Stimulated activated CD8-positive, alpha-beta memory T cell treated with anti-CD3 and anti-CD28 coated beads, Interleukin-7, amount 100 ng/mL, for 4 hours (primary cell): ENCODE measurements at places on chromosomes 1 and 21.

DNA sequence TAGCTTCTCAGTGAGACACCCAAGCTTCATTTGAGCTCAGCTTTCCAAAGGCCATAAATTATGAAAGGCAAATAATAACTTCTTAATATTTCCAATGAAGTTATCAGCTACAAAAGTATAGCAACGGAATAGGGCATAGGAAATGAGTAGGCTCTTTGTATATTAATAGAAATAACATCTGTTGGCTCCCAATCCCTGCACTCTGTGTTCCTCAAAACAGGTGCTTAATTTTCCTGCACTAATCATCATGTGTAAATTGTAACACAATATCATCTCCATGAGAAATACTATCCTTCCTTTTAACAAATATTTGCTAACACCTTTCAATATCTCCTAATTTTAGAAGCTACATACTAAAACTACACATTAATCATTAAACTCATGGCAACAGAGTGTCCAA lies 19.2 kb upstream of the IFI44L start:
- DNase-seq: no peak

DNA sequence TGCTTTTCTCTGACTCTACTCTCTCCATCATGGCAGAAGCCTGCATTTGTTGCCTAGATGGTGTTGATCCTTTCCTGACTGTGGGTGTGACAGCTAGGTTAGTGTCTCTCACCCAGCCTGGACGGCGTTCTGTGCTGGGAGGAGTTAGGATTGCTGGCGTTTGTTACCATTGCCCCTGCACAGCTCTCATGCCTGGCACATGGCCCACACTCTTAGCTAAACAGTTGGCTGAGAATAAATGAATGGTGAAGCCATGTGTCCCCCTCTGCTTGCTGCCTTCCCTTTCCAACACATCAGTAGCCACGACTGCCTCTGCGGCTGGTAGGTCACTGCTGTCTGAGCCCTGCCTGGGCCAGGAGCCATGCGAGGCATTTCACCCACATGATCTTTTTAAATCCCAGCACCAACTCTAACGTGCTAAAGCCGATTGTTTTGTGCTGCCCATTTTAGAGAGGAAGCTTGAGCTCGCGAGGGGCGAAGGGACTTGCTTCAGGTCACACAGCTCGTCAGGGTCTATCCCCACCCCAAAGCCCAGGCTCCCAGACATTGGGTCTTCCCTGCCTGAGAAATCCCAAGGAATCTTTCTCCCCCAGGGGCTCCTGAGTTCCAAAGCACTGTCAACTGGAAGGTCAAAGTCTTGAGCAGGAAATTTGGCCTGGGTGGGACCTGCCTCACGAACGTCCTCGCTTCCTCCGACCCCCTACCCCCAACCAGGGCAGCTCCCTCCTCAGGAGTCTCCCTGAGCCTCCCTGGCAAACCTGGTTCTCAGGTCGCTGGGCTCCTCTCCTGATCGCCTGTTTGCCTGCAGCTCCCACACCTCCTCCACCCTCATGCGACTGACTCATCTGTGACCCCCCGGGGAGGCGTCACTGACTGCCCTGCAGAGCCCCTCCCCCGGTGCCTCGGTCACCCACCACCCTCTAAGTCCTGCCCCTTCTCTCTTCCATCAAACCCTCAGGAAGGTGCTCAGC lies 271.7 kb upstream of the C1orf174 start:
- DNase-seq: no peak

- DNase-seq: no peak
Observed at GRCh38 chr1:178571807-178572206, 58.9 kb downstream of the TEX35 start.

- DNase-seq: no peak
Observed at GRCh38 chr1:64679177-64679576, 65.7 kb upstream of the RAVER2 start.

DNA sequence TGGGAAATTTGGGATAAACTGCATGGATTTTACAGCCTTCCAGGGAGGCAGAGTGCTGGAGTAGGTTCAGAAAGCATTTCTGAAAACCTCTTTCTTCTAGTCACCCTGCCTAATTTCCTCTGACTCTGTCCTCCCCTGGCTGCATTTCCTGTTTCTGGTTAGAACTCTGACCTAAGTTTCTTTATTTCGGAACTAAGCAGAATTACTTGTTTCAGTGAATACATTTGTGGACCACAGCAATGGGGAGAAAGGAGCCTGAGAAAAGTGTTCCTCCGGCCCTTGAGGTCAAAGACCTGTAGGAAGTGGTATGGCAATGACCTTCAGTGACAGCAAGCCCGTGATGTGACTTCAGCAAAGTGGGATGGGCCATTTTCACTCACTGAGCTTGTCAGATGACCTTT lies 173.4 kb upstream of the RUNX1 start:
- DNase-seq: no peak

GRCh38 chr1:226989085-226989920 lies 49.2 kb downstream of the COQ8A start:
- no peak for DNase-seq

DNA sequence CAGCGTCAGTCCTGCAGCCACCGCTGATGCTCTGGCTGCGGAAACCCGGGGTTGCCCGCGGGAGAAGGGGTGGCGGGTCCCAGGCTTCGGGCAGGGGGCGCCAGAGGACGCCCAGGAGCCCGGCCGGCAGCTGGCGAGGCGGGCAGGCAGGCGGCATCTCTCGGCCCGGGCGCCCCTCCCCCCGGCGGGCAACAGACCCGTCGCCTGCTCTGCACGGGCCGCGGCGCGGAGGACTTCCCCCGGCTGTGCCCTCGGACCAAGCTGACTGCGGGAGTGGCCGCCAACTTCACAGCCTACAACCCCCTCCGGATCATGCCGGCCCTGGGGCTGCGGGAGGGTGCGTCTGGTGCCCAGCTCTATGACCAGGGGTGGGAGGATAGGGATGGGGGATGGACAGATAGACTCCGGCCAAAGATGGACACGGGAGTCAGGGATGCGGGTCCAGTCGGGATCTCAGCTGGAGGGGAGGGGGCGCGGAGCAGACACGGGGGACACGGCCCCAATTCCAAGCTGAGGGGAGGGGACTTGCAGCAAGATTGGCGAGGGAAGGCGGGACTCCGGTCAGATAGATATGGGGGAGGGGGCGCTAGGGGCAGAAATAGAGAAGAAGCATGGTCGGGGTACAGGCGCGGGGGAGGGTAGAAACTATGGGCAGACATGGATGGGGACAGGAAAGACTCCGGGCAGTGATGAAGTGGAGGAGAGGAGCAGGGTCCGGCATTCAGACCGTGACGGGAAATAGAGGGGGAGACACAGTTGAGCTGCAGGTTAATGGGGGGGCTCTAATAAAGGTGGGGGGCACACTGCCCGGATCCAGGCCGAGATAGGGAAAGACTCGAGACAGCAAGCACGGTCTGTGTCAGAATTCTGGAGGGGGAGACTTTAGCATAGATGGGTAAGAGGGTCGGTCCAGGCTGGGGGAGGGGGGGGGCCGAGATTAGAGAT lies 1.1 kb downstream of the ADGRB2 start:
- DNase-seq: no peak

- peak; percentile 82 for DNase-seq
Observed at GRCh38 chr1:116504308-116505156, 66.3 kb downstream of the CD58 start.

GRCh38 chr1:59081795-59082194 lies 215.1 kb upstream of the FGGY start:
- DNase-seq: no peak

GRCh38 chr1:112510340-112510739 lies 1.6 kb downstream of the WNT2B start:
- DNase-seq: no peak

DNA sequence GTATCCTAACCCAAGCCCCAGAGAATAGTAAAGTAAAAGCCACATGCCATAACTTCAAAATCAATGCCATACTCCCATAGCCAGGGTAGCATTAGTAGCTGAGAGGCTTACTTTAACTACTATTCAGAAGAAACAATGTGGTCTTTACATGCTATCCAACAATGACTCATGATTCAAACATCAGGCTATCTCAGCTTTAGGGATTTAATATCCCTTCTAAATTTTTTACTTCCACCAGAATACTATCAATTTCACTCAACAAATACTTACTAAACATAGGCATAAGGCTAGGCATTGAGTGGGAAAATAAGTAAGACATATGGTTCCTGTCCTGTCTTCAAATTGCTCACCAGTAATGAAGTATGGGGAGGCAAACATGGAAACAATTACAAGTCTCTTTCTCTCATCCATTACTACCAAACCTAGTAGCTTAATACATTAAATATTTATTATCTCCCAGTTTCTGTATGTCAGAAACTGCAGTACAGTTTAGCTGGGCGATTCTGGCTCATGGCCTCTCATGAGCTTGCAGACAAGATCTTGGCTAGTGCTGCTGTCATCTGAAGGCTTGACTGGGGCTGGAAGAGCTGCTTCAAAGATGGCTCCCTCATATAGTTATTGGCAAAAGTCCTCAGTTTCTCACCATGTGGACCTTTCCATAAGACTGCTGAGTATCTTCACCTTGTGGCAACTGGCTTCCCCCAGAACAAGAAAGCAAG lies 30.7 kb downstream of the EVI5 start:
- no peak for DNase-seq

GRCh38 chr1:117622726-117623125 lies 16.9 kb downstream of the TENT5C start:
- DNase-seq: no peak

DNA sequence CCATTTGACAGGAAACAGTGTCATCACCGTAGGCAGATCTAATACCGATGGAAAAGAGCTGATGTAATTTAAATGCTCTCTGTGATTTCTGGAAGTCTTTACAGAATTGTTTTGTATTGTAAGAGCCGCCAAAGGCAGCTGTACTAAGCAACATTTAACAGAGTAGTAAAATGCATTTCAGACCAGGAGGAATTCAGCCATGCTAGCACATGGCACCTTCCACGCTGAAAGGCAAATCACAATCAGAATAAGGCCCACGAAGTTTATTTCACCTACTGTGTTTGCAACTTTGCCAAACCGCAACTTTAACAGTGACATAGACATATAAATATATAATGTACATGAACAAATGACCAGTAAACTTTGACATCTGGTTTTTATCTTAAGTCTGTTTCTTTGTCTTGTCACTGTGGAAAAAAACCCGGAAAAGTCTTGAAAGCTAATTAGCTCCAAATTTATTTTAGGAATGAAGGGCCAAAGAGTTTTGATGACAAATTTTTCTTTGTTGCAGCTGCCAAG lies 26.1 kb upstream of the DISC1 start:
- DNase-seq: no peak

DNA sequence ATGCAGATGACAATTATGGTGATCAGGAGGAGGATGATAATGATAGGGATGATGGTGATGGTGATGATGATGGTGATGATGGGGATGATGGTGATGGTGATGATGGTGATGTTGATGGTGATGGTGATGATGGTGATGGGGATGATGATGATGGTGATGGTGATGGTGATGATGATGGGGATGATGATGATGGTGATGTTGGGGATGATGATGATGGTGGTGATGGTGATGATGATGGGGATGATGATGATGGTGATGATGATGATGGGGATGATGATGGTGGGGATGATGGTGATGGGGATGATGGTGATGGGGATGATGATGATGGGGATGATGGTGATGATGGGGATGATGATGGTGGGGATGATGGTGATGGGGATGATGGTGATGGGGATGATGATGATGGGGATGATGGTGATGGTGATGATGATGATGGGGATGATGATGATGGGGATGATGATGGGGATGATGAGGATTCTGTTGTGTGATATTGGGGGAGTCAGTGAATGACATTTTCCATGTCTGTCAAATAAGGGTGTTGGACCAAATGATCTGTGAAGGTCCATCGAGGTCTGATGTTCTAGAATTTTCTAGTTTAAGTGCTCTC lies 65.6 kb upstream of the RPL11 start:
- no peak for DNase-seq

GRCh38 chr1:228996281-228996680 lies 261.0 kb downstream of the RHOU start:
- no peak for DNase-seq

- DNase-seq: no peak
Observed at GRCh38 chr1:219020386-219020785, 153.3 kb upstream of the LYPLAL1 start.
